CD4-positive, alpha-beta T cell treated with Interferon gamma for 1 hour (primary cell): ENCODE measurements at places on chromosomes 12 and 14.
A peak's percentile ranks its signal among the peaks of the same experiment; 100 is the strongest.

- no peak for DNase-seq
Measured at GRCh38 chr14:89477391-89477790, 60.4 kb upstream of the FOXN3 start.

DNA sequence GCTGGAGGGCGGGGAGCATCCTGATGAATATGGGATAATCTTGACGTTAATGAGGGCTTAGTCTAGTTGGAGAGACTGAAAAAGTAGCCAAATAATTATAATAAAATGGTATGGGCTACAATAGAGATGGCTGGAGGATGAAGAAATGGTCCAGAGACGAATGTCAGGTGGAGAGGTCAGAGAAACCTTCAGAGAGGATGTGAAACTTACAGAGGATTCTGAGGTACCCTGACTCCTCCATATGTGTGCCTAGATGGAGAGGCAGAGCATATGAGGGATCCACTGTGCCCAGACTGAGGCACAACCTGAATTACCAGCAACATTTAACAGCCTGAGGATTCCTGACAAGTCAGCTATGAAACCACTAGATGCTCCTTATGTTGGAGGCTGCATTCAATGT is 417.0 kb downstream of the ATP23 start:
- DNase-seq = no peak

DNA sequence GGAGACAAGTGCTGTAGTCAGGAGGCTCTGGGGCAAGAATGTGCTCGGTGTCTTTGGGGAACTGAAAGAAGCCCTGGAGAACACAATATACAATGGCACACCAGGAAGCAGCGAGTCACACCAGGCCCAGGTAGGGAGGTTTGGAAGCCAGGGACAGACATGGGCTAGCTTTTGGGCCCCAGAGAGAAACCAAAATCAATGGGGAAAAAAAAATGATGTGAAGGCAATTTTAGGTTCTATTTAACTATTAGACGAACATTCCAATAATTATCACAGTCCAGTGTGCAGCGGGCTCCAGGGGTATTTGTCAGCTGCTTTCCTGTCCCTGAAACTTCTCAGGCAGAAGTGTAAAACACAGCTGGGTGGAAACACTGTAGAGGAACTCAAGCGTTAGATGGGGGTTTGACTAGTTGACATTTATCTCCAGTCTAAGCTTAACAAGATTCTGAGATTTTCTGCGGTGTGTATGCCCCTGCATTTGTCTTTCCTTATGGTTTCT is 21.8 kb upstream of the EGLN3 start:
- no peak for DNase-seq

- no peak for DNase-seq
Measured at GRCh38 chr14:106670011-106670410, 1143.6 kb downstream of the TMEM121 start.

DNA sequence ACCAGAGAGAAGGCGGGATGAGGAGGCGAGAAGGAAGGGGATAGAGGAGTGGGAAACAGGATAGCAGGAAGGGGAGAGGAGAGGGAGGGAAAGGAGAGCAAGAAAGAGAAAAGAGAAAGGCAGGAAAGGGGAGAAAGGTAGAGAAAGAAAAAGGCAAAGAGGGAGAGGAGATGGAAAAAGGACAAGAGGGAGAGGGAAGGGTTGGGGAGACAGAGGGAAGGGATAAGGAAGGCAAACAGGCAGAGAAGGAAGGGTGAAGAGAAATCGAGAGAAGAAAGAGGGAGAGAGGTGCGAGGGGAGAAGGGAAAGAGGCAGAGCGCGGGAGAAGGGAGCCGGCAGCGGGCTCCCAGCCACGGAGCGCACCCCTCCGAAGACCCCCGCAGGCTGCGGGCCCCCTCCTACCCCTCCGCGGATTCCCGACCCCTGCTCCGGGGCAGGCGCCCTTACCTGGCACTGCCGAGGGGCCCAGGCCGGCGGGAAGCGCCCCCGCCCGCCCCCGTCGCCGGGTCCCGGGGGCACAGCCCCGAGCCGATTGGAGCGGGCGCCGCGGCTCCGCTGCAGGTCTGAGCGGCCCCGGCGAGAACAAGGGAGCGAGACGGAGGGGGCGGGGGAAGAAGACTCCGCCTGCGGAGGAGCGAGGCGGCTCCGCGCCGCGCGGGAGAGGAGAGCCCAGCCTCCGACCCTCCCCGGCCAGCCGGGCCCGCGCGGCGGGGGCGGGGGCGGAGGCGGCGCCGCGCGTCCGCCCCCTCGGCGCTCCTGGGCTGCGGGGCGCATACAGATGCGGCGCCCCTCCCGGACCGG is at the start of gene CDH24:
TSS of gene CDH24 (minus strand) at position 565 of the 801 bp plus-strand sequence. CDS start 1,787 bp downstream, outside the sequence.
- DNase-seq = peak; percentile 67

GRCh38 chr14:66501592-66501991 is 6.4 kb upstream of the GPHN start:
- no peak for DNase-seq

DNA sequence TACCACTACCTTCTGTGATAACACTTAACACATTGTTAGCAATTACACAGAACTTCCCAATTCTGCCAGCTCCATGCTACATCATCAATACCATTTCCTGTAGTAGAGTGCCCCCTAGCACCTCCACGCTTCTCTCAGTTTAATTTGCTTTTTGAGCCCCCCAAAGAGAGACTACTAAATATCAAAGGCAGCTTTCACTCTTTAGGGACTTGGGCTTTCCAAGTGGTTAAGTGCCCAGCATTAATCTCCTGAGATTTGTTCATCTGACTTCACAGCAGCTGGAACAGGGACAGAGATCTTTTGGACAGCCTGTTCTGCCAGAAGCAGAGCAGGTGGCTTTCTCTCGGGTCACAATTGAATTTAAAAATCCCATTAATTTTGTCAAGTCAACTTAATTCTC is 954.9 kb downstream of the DIO2 start:
- DNase-seq = no peak
